Mammary epithelial cell (primary cell): ENCODE measurements at places on chromosomes 4 and X.
A peak's percentile ranks its signal among the peaks of the same experiment; 100 is the strongest.

- peak; percentile 47 for DNase-seq
These were observed 252.4 kb upstream of the CPEB2 start for GRCh38 chr4:14749910-14750309.

- DNase-seq, result no peak
These were observed 119.3 kb downstream of the CRLF2 start for GRCh38 chrX:1093121-1093520.

DNA sequence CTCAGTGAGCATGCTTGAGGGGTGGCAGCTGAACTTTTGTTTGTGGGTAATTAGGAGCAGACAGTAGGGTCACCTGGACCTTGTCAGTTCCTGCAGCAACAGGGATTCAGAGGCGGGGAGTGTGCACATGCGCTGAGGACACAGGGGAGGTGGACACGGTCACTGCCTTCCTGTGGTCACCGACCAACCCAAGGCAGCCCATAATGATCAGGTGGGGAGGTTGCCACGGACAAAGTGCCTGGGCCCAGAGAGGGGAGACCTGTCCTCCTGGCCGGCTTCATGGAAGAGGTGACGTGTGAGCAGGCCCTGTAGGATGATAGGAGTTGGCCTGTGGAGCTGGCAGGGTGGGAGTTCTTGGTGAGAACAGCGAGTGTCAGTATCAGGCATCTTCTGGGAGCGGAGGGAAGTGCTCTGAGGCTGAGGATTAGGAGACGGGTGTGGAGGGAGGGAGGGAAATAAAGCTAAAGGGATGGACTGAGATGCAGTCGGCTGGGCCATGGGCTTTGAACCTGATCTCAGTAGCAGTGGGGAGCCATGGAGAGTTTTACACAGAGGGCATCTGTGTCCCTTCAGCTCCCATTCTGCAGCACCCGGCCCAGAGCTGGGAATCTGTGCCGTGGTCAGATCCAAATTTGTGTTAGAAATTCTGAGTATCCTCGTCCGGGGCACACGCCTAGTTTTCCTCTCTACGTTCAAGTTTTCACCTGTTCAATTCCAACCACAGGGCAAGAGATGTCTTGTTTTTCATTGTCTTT is 100.0 kb downstream of the PSAPL1 start:
- DNase-seq, result peak; percentile 25

DNA sequence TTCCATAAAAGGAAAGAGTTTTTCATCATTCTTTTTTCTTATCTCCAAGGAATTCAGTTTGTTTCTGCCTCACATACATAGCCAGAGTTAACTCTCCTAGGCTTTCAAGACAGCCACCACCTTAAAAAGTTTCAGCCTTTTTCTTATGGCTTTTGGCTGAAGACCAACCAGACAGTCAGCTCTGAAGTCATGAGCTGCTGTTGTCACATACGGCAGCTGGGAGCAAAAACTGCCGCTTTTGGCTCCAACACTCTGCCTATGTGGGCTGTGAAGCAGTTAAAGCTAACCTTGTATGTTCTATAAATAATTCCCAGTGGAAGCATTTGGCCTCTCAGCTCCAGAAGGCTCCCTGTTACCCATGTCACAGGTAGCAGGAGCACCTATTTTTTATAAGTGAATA is 104.1 kb downstream of the KLHL4 start:
- no peak for DNase-seq

DNA sequence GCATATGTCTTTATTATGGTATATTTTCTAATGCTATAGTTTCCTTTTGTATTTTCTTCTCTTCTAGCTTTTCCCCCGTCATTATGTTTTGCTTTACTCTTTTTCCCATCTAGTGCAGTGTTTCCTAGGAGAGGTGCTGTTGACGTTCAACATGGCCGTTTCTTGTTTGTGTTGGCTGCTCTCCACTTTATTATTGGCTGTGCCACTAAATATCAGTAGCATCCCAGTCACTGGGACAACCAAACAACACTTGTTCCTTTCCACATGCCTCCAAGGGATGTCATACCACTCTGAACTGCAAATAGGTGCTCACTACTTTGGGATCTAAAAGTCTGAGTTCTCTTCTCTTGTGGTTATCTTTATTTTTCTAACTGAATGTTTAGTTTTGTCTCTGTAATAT is 26.5 kb downstream of the GBA3 start:
- DNase-seq, result no peak

GRCh38 chr4:45147866-45148265 is 421.5 kb upstream of the GNPDA2 start:
- peak; percentile 82 for DNase-seq

DNA sequence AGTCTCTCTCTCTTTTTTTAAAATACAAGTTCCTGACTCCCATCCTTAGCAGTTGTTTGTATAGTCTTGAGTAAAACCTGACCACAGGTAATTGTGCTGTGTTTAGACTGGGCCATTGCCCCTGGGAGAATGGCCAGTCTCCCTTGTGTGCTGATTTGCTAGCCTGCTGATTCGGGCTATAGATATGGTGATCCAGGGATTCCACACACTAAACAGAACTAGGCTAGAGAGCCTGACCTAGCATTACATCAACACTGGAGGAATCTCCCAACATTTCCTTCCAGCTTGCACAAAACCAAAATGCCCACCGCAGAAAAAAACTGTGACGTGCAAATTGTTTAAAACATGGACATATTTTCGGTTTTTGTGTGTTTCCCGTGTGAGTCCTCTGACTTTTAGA is 5.1 kb downstream of the UPRT start:
- no peak for DNase-seq

- DNase-seq, result no peak
These were observed 43.2 kb downstream of the ANOS1 start for GRCh38 chrX:8688776-8689175.

- DNase-seq, result no peak
These were observed 495.2 kb downstream of the INPP4B start for GRCh38 chr4:142350871-142351270.

GRCh38 chr4:16757080-16757521 is 141.3 kb downstream of the LDB2 start:
- no peak for DNase-seq

DNA sequence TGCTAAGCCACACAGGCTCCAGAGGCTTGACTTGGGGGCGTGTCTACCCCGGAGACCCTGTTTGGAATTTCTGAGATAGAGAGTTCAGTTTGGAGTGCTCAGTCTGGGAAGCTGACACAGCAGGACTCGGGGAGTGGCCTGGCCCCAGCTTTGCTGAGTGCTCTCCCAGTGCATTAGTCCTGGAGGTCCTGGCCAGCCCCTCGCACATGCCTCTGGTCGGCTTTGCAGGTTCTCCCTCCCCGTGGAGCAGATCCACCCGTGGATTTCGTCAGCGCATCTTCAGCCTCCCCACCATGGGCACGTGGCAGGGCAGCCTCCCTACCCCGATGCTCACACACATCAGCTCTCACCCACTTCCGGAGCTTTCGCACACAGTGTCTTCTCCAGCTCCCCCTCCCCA is 65.2 kb downstream of the PSAPL1 start:
- no peak for DNase-seq

DNA sequence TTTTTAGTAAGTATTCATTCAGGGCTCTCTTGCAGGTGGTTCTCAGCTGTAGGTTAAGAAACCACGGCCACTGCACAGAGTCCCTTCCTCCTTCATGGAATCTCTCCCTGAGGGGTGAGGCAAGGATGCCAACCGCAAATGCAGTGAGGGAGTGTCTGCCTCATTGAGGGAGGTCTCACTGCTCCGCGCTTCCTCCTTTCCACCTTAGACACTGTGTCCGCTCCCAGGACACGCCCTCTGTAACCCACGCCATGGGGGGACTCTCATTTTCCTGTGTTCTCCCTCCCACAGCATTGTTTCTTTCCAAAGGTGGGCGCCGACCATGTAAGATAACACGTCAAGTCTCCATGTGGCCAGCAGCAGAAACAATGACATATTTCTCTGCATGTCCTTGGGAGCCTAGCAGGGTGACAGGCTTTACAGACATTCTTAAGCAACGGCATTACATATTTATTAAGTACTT is 63.2 kb downstream of the SEPSECS start:
- DNase-seq, result no peak

DNA sequence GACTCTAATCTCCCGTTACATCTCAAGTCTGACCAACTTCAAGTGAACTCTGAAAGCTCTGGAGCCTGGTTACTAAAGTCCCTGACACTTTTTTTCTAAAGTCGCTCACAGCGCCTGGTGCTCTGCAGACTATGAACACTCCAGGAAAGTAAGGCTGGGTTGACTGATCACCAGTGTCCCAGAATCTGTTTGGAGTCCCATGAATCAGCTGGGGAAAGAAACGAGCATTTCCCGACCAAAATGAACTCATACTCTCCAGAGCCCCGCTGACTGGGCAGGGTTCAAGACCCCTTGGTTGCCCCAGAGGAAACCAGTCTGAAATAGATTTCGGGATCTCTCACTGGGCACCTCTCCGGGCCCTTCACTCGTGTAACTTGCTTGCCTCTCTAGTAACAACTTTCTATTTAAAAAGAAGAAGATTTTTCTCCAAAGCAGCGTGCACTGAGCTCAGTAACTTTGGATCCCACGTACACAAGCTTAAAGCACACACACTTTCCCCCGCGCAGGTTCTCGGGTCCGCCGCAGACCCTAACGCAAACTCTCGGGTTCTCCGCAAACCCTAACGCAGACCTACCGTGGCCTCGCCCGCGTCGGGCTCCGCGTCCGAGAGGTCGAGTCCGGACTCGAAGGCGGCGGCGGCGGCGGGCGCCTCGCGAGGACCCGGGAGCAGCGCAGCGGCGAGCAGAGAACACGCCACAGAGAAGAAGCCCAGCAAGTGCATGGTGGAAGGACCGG is 964 bp downstream of the VEGFC start:
- DNase-seq, result peak; percentile 50

GRCh38 chr4:5973486-5974220 is 44.6 kb downstream of the C4orf50 start:
- DNase-seq, result no peak

DNA sequence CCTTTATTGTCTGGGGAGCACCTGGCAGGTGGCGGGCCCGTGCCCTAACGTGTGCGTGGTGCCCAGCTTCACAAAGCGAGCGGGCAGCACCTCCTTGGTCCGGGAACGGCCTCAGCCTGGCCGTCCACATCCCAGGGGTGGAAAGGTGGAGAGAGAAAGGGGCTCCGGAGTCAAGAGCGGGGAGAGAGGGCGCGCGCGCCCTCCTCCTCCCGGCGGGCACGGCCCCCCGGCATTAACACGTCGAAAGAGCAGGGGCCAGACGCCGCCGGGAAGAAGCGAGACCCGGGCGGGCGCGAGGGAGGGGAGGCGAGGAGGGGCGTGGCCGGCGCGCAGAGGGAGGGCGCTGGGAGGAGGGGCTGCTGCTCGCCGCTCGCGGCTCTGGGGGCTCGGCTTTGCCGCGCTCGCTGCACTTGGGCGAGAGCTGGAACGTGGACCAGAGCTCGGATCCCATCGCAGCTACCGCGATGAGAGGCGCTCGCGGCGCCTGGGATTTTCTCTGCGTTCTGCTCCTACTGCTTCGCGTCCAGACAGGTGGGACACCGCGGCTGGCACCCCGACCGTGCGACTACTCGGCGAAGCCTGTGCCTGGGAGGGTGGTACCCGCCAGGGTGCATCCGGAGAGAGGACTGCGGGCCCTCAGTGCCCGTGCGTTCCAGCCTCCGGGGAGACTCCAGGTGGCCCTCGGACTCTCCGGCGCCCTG is at the start of gene KIT:
Gene KIT, plus strand, starts transcription at position 407 of the 701 bp plus-strand sequence. Its CDS starts 58 bp downstream, at position 465.
- DNase-seq, result no peak

DNA sequence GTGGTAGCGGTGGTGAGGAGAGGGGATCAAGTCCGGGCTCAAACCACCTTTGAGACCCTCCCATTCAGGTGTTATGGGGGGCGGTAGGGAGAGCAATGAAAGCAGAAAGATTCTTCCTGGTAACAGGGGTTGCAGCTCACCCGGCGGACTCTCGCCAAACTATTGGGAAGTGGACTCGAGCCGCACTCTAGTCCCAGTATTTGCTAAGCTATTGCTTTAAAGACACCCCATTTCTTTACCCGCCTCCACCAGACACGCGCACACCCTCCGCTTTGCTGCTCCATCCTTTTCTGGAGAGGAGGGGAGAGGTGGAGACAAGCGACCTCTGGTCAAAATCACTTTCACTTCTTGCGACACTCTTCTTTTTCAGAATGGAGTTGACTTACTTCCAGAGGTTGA is 625 bp upstream of the GABRA4 start:
- no peak for DNase-seq

GRCh38 chr4:151576627-151577026 is 167.7 kb downstream of the FHIP1A start:
- DNase-seq, result no peak
